ENCODE measurements at places on chromosomes 11 and 22.
A peak's percentile ranks its signal among the peaks of the same experiment; 100 is the strongest.

GRCh38 chr11:10936626-10937384 lies 79.0 kb upstream of the ZBED5 start:
- DNase-seq, result no peak

DNA sequence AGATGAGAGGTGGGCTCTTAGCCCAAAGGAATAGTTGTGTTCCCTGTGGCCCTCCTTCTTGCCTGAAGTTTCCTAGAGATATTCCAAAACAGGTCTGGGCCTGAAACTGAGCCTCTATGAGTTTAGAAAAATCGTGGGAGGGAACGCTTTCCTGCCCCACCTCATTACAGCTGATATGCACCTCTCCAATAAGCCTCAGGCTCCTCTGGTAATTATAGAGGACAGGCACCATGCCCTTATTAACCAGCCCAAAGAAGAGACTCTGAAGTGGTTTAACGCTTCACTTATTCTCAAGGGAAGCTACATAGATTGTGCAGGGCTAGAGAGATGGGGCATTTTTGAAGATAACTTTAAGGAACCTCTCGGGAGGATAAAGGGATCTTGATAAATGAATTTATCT lies 3.4 kb upstream of the MPZL2 start:
- DNase-seq, result no peak

DNA sequence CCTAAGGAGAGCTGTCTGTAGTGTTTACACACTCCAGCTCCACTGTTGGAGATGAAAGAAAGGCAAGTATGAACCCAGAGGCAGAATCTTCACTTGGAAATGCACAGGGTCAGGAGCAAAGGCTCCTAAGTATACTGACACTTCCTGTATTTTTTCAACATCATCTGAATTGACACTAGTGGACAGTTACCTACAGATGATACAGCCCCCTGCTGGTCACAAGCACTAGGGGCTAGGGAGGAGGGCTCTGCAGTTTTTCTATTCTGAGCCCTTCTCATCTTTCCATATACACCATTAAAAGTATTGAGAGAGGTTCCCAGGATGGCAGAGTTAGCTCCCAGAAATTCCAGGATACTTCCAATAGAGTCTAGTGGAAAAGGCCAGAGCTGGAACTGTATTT lies 290.3 kb upstream of the API5 start:
- no peak for DNase-seq

DNA sequence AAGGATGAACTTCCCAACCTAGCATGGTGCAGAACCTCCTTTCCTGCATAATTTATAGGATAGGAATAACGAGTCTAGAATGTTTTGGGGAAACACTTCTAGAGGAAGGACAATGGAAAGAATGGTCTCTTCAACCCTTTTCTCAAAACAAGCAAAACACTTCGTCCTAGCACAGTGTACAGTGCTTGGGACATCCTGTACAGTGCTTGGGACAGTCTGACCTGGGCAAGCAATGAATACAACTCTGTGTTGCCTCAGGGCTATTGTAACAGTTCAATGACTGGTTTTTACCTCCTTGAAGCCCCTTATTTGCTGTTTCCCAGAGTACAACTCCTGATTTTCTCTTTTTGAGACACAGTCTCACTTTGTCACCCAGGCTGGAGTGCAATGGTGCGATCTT lies 1.6 kb upstream of the ADAMTS8 start:
- no peak for DNase-seq

DNA sequence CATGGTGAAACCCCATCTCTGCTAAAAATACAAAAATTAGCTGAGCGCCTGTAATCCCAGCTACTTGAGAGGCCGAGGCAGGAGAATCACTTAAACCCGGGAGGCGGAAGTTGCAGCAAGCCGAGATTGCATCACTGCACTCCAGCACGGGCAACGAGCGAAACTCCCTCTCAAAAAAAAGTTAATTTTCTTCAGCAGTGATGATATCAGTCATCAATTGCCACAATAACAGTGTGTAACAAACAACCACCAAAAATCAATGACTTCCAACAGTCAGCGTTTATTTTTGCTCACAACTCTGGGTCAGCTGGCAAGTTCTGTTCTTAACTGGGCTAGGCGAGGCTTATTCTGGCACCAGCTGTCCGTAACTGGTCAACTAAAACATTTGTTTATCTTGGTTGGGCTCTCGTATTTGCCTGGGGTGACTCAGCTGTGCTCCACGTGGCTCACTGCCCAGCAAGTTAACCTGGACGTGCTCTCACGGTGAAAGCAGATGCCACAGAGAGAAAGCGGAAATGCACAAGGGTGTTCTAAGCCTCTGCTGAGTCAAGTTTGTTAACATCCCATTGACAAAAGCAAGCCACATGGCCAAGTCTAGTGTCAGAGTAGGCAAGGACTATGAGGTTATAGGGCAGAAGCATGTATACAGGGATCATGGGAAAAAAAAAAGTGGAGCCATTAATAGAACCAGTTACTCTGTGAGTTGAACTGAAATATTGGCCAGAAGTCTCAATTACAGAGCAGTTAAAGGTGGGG lies 52.1 kb downstream of the LHFPL7 start:
- DNase-seq, result no peak

DNA sequence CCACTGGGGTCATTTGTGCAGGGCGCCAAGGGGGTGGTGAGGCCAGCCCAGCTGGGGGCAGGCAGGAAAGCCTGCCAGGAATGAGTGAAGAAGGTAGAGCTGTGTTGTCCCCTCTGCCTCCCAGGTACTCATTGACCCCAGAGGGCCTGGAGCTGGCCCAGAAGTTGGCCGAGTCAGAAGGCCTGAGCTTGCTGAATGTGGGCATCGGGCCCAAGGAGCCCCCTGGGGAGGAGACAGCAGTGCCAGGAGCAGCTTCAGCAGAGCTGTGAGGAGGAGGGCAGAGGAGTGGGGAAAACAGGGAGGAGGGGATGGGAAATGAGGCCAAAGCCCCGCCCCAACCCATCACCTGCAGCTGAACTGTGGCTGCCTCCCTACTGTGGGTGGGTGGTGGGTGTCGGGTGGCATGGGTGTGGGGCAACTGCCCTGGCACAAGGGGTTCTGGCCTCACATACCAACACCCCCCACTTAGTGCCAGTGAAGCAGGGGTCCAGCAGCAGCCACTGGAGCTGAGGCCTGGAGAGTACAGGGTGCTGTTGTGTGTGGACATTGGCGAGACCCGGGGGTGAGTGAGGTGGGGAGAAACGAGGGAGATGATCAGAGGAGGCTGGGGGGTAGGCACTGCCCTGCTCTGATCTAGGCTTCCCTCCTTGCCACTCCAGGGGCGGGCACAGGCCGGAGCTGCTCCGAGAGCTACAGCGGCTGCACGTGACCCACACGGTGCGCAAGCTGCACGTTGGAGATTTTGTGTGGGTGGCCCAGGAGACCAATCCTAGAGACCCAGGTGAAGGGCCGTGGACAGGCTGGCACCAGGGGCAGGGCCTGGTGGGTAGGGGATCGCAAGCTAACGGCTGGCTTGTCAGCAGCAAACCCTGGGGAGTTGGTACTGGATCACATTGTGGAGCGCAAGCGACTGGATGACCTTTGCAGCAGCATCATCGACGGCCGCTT lies 3.0 kb downstream of the MUS81 start:
- no peak for DNase-seq

DNA sequence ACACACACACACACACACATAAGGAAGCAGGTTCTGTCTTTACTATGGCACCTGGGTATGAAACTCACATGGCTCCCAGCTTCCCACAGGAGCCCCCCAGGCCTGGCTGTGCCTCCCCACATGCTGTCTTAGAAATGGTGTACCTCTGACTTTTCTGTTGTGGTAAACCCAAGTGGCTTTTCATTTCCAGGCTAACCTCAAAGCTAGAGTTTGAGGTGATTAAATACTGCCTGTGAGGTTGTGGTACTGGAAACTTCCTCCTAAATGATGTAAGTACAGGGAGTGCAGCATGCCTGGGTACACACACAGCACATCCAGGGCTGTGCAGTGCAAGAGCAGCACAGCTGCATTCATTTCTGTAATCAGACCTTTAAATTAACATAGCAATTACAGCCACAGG lies 34.4 kb downstream of the ME3 start:
- no peak for DNase-seq

DNA sequence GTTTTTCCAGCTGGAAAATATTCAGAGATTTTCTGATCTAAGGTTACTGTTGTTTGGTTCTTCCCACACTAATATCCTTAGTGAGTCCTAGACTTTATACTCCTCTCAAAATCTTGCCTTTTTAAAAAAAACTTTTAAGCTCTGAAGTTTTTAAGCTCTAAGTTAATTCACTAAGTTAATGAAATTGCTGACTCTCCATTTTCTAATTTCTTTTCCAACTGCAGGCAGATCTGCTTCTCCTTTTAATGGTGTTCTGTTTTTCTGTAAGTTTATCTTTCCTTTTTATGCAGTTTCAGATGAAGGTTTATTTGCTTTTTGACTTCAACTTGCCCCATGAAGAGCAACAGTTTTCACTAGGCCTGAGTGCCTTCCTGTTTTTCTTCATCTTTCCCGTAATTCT lies 125.8 kb upstream of the ARHGAP42 start:
- no peak for DNase-seq

DNA sequence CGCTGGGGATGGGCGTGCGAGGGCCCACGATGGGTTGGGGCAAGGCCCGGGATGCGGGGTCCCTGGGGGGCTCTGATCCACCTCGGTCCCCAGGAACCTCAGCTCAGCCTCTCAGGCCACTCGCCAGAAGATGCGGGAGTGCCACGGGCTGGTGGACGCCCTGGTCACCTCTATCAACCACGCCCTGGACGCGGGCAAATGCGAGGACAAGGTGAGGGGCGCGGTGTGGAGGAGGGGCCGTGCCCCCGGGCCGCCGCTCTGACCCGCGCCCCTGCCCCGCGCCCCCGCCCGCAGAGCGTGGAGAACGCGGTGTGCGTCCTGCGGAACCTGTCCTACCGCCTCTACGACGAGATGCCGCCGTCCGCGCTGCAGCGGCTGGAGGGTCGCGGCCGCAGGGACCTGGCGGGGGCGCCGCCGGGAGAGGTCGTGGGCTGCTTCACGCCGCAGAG lies 6.3 kb downstream of the PKP3 start:
- DNase-seq, result no peak

DNA sequence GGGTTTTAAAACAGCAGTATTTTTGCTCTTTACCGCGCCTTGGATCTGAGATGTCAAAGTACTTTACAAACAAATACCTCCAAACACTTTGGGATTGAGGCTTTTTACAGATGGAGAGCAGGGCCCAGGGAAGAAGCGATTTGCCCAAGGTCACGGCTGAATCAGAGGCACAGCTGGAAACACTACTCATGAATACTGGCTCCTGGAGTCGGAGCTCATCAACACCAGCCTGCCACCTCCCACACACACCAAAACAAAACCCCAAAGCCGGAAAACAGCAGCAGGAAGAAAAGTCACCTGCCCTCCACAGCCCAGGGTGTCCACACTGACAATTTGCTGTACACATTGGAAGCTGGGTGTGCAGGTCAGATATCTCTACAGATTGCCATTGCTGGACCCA lies 339.4 kb downstream of the CADM1 start:
- no peak for DNase-seq

DNA sequence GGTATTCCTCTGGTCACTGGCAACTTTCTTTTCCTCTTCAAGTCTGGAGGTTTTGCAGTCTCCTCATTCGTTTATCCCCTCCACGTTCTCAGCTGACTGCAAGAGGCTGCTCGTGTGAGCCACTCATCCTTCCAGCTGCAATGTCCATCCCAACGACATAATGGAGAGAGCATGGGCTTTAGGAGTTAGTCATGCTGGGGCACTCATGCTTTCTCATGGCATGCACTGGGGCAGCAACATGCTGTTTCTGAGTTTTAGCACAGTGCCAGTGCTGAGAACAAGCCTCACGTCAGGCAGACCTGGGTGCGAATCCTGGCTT lies 7.1 kb downstream of the DCPS start:
- DNase-seq, result no peak

DNA sequence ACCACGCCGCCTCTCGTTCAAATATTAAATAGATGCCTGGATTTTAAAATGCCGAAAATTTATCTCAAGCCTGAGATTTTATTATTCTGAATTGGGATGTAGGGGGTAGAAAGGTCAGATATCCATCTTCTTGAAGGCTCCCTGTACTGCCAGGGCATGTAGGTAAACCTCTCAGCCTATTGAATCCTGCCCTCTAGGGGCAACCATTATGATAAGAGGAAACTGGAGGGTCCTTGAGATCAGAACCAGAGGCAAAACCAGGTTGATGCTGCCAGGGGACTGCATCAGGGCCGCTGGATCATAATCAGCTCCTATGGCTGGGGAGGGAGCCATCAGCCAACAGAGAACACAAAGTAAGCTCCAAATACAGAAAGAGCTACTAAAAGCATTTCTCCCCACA lies 92.4 kb downstream of the KCNC1 start:
- no peak for DNase-seq

- no peak for DNase-seq
These were observed 167.3 kb upstream of the PGR start for GRCh38 chr11:101296896-101297295.

- no peak for DNase-seq
These were observed 177.6 kb downstream of the MIAT start for GRCh38 chr22:26835023-26835422.

DNA sequence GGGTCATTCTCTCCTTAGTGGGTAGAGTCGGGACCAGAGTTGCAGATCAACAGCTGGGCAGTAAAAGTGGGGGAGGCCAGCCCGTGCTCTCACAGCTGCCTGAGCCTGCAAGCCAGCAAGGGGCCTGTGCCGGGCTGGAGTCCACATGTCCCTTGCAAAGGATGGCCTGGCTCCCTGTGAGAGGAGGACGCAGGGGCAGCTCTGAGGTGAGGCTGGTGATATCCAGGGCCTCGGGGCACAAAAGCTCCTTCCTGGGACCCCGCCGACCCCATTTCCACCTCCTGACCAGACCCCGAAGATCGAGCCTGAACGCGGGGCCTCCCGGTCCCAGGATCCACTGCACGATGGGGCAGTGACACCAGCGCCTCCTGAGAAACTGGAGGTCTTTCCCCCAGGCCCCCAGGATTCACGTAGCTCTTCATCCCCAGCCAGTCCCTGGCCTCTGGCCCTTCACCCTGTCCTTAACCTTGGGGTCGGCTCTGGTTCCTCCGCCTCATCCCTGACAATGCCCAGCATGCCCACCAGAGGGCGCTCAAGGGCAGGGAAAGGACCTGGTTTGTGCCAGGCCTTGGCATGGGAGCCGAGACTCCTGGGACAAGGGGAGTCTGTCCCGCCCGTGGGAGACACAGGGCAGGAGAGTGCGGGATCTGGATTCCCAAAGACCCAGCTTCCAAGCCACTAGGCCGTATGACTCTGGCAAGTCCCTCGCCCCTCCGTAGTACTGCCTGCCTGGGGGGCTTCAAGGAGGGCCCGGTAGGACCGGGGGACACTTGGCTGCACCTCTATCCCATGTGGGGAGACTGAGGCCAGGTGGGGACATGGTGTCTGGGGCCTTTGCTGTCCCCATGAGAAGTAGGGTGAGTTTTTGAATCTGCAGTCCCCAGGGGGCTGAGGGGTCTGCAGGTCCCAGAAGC lies 17.8 kb upstream of the WNT7B start:
- DNase-seq, result peak; percentile 56

DNA sequence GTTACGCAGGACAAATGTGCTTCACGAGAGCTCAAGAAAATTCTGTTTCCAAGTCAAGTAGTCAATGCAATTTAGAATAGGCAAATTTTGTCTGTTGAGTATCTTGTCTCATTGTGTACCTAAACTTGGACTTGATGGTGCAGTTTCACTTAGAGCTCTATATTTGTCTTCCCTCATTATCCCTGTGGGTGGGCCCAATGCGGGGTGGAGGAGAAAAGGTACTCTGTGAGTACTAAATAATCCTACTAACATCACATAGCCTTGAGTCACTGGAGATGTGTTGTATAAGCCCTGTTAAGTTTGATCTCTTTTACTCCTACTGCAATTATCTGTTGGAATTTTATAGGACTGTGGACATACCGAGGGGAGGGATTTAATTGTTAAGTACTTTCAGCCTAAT lies 331.2 kb downstream of the METTL15 start:
- no peak for DNase-seq

- DNase-seq, result no peak
These were observed 722.6 kb upstream of the TENM4 start for GRCh38 chr11:80163441-80163840.
